OCI-LY7 (cell line): ENCODE measurements at places on chromosomes 3 and 15. TPM values are rescaled to one million over a fixed set of nuclear protein-coding genes. Genes with fewer than 3 reads are reported as not detected.
A peak's percentile ranks its signal among the peaks of the same experiment; 100 is the strongest.

Gene CD200
- 0.18 TPM in 1 of 2 replicates, not detected in the other for total RNA-seq

Gene SLC28A1
- total RNA-seq: not detected in 2 replicates

Gene STRIT1
- total RNA-seq: not detected in 2 replicates

Gene ZNF654
- 13.3 and 18.5 TPM in 2 replicates for total RNA-seq

Gene CCR8
- total RNA-seq: not detected in 2 replicates

DNA sequence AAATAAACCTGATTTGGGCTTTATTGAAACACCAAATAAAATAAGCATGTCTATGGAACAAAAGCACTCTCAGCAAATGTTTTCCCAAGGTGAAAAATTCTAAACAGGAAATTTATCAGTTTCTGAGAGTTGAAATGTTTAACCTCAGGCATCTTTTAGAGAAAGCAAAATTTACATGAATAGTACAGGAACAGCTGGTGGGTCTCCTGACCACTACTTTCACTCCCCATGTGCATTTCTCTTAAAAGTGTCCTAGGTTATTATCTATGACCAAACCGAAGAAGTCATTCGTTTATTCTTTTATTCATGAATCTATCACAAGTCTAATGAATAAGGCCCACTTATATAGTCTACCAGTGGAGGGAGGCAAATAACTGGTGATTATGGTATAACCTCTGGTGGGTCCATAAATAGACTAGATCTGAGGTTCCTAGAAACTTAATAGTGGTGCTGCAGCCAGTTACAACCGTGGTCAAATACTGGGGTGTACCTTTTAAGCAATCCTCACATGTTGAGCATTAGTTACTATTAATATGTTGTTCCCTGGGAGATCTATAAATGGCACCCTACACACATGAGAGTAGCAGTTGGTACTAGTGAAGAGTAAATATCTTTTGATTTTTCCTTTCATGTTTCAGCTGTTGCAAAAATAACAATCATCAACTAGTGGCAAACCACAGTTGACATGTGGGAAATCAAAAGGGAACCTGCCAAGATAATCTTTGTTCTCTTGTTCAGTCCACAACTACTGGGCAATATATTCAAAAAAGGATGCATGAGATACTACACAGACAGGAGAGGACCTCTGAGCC lies 169.3 kb upstream of the STAC start:
- no peak for DNase-seq

DNA sequence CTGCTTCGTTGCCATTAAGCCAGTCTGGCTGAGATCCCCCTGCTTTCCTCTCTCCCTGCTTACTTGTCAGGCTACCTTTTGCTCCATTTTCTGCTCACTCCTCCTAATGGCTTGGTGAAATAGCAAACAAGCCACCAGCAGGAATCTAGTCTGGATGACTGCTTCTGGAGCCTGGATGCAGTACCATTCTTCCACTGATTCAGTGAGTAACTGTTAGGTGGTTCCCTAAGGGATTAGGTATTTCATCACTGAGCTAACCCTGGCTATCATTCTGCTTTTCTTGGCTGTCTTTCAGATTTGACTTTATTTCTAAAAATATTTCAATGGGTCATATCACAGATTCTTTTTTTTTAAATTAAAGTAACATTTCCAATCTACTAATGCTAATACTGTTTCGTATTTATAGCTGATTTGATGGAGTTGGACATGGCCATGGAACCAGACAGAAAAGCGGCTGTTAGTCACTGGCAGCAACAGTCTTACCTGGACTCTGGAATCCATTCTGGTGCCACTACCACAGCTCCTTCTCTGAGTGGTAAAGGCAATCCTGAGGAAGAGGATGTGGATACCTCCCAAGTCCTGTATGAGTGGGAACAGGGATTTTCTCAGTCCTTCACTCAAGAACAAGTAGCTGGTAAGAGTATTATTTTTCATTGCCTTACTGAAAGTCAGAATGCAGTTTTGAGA lies 25.0 kb downstream of the CTNNB1 start:
- DNase-seq: no peak

GRCh38 chr15:84928843-84929168 lies 44.3 kb downstream of the SLC28A1 start:
- no peak for DNase-seq

GRCh38 chr3:122754929-122755328 lies 38.7 kb downstream of the HSPBAP1 start:
- DNase-seq: peak; percentile 48

GRCh38 chr15:78506971-78507830 lies at the start of gene HYKK:
Gene HYKK (plus strand): TSS chr15:78507577. CDS start chr15:78513089, 5,512 bp downstream.
- peak; percentile 55 for DNase-seq

- no peak for DNase-seq
These were observed 310.9 kb downstream of the BCHE start for GRCh38 chr3:165526367-165526766.

- no peak for DNase-seq
These were observed 178.8 kb downstream of the POTEB3 start for GRCh38 chr15:21261396-21261964.

DNA sequence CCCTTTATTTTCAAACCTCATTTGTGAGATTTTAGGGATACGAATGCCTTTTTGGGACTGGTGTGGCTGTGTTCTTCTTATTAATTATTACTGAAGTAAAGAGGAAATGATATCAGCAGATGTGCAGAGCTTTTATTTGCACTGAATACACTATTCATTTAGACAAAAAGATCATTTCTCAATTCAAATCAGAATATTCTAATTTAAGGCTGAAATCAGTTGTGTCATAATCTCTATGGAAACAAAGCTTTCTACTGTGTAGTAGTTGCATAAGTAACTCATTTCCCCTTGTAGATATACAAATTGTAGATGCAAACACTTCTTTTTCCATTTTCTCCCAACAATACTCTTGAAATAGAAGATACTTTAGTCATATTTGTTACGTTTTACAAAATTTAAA lies 56.0 kb downstream of the PDE8A start:
- no peak for DNase-seq

DNA sequence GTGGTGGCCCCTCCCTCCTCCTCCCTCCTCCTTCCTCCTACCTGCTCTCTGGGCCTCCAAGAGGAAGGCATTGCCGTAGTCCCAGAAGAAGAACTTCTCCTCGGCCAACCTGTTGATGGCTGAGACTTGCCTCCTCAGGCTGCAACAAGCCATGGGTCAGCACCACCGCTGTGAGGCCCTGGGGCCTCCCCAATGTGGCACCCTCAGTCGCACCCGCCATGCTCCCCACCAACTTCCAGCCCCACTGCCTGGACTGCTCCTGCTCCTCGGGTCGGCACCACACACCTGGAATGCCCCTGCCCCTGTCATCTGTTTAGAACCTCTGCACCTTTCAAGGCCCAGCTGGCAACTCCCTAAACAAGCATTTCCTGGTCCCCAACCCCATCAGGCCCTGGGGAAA lies 17.6 kb downstream of the UROC1 start:
- no peak for DNase-seq

- no peak for DNase-seq
These were observed 47.9 kb downstream of the CDC25A start for GRCh38 chr3:48140336-48140757.

- DNase-seq: no peak
These were observed 235.3 kb downstream of the KCNMB2 start for GRCh38 chr3:178771511-178771910.

DNA sequence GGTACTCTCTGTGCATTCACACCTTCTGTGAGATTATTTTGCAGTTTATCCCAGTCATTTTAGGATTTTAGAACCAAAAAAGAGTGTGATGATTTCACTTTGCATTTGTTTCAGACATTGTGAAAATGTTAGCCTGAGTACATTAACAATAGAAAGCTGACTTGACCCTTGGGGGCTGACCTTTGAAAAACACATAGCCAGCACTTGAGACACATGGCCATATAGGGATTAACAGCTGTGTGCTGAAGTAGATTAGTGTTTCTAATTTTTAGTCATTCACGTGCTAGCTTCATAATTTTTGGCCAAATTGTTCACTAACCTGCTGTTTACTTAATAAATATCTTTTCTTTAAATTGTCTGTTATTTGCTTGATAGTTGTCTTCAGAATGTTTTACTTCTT lies 3.5 kb downstream of the FEM1B start:
- DNase-seq: no peak

DNA sequence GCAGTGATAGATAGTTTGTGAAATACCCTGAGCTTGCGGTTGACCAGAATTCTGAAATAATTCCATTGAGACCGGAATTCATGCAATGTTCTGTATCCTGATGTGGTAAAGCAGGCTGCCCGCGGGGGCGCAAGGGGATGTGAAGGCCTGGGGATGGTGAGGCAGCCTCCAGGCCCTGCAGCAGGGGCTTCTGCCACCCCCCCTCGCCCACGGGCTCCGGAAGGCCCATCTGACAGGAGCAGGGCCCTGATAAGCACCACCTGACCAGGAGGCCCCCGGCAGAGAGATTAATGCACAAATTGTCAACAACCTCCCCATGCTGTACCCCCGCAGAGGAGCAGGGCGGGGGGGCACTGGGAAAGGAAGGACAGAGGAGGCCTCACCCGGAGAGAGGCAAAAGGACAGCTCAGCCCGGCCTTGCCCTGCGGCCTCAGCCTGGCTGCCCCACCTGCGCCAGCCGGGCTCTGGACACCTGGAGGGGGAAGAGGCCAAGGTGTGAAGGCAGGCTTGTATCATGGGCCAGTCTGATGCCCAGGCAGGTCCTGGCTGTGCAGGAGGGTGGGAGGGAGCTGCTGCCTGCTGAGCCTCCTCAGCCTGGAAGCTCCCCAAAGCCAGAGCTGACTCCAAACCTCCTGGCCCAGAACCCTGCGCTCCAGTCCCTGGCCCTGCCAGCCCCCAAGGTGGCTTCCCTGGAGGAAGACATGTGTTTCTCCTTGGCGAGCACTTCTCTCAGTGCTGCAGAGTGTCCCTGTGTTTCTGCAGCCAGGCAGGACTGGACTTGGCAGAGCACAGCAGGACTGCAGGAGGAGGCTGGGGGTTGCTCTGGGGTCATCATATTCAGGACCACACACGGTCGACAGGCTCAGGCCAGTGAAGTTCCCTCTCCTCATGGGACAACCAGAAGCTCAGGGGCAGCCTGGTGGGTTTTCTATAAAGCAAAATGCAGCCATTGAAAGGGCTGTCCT lies 46.5 kb downstream of the RPN1 start:
- no peak for DNase-seq

DNA sequence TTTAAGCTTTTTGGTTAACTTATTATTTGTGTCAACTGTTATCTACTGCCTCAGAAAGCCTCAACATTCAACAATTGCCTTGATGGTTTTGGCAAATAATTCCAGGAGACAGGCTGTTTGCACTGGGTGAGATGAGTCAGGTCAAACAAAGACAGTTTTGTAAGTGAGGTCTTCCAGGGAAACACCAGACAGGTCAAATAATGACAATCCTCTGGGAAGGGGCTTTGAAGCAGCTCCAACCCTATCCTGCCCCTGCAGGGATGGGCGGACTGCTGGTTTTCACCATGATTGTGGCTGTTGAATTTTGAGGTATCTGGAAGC lies 79.4 kb upstream of the PRR23E start:
- DNase-seq: no peak

GRCh38 chr15:50148362-50148963 lies 29.4 kb upstream of the ATP8B4 start:
- DNase-seq: peak; percentile 17
